ENCODE measurements at places on chromosomes 7 and 10.

- DNase-seq = no peak
These were observed 47.4 kb upstream of the COMTD1 start for GRCh38 chr10:75283078-75283670.

DNA sequence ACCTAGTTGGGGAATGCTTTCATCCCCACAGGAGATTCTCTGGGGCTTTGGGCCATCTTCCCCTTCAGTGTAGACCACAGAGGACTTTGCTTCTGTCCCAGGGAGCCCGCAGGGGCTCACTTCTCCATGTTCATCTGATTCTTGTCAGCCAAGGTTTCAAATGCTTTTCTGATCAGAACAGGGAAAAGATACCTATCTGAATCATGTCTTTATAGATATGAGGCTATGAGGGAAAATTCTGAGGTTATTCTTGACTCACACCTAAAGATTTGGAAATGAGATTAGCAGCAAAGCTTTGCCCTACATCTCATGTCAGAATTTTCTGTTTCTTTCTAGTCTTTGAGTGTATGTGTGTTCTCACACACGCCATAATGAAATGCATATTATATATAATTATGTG, 53.3 kb downstream of the FIGNL1 start:
- no peak for DNase-seq

- no peak for DNase-seq
These were observed 12.7 kb downstream of the STRA8 start for GRCh38 chr7:135246191-135246825.

GRCh38 chr7:2209961-2210323, 22.8 kb downstream of the MAD1L1 start:
- no peak for DNase-seq

GRCh38 chr7:27808626-27809025, 68.7 kb downstream of the TAX1BP1 start:
- no peak for DNase-seq

- DNase-seq = no peak
These were observed 79.3 kb upstream of the PDZD8 start for GRCh38 chr10:117454502-117454901.

DNA sequence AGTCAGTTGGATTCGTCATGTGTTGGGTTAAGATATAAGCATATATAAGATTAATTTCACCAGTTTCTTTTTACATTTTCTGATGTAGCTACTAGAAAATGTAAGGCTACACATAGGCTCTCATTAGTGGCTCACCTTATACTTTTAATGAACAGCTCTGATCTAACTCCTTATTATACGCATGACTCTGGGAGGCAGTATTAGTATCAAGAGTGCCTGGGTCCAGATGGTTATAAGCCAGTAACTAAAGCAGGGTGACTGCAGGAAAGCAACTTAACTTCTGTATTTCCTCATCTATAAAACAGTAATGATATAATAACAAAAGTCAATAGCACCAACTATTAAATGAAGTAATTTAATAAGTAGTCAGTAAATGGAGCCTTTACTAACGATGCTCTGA, 1.4 kb upstream of the ELMO1 start:
- no peak for DNase-seq

DNA sequence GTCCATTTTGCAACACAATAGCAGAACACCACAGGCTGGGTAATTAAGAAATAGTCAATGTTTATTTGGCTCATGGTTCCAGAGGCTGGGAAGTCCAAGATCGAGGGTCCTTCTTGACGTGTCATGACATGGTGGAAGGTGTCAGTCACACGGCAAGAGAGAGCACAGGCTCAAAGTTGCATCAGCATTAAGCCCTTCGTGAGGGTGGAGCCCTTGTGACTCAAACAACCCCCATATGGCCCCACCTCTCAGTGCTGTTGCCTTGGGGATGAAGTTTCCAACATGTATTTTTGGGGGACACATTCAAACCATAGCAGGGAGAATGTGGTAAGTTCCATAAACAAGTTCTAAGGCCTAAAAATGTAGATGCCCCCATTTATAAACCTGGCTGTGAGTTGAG, 24.6 kb upstream of the GTPBP4 start:
- DNase-seq = no peak

GRCh38 chr7:46076527-46076926, 155.5 kb upstream of the IGFBP3 start:
- no peak for DNase-seq

GRCh38 chr10:33237736-33238624, 96.5 kb downstream of the NRP1 start:
- no peak for DNase-seq

- no peak for DNase-seq
These were observed 41.2 kb upstream of the UBE3C start for GRCh38 chr7:157097569-157097968.

- DNase-seq = no peak
These were observed 414.5 kb upstream of the COBL start for GRCh38 chr7:51731075-51731474.

DNA sequence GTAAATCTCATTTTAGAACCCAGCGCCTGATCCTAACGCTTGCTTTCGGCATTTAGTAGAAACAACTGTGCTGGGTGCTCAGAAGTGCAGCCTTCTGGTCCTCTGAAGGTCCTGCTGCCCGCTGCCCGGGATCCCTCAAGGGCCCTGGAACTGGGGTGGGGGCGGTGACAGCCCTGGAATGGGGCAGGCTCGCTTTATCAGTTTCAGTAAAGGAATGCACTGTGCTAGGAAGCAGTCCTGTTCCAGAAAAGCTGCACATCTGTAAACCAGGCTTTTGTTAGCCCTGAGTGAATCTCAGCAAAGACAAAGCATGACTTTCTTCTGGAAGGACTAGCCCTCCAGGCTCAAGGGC, 254.6 kb downstream of the TNS3 start:
- no peak for DNase-seq

GRCh38 chr7:4129481-4130122, 552.5 kb upstream of the FOXK1 start:
- DNase-seq = peak; percentile 44

- no peak for DNase-seq
These were observed 80.5 kb upstream of the CYP2C9 start for GRCh38 chr10:94858005-94858404.

DNA sequence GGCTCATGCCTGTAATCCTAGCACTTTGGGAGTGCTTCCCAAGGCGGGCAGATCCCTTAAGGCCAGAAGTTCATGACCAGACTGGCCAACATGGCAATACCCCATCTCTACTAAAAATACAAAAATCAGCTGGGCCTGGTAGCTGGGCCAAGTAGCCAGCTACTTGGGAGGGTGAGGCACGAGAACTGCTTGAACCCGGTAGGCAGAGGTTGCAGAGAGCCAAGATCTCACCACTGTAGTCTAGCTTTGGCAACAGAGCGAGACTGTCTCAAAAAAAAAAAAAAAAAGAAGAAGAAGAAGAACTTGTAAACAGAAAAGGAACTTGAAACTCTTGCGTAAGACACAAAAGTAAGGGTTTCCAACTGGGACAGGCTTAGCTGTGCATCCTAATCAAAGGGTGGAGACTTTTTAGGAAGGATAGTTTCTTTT, 5.6 kb upstream of the IFIT2 start:
- DNase-seq = no peak

DNA sequence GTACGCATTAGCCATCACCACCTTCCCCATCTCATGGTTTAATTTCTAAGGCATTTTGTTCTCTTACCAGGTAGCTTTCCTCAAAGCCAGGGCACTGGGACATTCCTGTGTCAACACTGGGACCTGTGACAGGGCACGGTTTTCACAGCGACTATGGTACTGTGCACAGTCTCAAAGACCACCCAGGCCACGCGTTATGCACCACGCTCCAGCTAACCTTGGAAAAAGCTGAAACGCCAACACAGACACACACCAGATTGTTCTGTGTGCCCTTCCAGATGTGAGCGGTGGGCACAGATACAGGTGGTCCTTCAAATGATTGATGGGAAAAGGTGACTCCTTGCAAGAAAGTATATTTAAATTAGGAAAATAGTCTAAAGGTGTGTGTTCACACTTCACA, 337.3 kb downstream of the WDR37 start:
- DNase-seq = no peak
